Fibroblast of the aortic adventitia (primary cell): ENCODE measurements at places on chromosomes 12 and 14.
A peak's percentile ranks its signal among the peaks of the same experiment; 100 is the strongest.

GRCh38 chr12:103626498-103626897, 39.4 kb downstream of the STAB2 start:
- no peak for DNase-seq

GRCh38 chr14:36479344-36479743, 40.7 kb downstream of the NKX2-1 start:
- no peak for DNase-seq

DNA sequence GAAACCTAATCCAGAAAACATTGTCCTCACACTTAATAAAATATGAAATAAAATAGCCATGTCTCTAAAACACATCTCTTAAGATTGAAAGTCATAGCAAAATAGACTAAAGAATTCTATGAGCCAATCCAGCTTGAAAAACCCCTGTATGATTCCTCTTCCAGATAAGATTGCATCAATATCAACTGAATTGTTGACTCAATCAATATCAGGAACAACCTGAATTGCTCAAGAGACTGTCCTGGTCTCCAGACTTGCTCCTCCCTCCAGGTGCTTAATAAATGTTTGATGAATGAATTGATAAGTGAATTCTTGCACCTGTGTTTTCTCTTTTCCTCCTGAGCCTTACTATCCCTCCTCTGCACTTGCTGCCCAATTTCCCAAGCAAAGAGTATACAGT, 162.1 kb downstream of the NTF3 start:
- no peak for DNase-seq

DNA sequence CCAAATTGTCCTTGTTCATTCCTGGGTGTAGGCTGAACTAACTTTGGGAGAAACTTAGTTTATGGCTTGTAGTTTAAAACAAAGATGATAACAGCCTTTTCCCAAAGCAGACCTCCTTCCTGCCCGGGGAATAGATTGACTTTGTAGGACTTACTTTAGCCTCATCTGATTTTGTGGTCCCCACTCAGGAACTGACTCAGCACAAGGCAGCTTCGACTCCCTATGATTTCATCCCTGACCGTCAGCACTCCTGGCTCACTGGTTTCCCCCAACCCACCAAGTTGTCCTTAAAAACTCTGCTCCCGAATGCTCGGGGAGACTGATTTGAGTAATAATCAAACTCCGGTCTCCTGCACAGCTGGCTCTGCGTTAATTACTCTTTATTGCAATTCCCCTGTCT, 40.1 kb upstream of the DDHD1 start:
- DNase-seq = peak; percentile 39

DNA sequence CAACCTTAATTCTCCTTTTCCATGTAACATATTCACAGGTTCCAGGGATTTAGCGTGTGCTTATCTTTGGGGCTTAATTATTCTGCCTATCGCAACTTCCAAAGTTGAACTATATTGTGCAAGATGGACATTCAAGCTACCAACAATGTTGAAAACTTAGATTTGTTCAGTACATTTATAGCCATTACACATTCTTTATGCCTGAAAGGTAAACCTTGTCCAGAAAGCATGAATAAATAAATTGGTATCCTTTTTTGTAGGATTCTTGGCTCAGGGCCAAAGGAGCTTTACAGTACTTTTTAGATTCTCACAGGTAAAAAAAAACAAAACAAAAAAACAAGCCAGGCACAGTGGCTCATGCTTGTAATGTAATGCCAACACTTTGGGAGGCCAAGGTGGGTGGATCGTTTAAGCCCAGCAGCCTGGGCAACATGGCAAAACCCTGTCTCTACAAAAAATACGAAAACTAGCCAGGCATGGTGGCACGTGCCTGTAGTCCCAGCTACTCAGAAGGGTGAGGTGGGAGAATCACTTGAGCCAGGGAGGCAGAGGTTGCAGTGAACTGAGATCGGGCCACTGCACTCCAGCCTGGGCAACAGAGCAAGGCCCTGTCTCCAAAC, 3.3 kb downstream of the C12orf56 start:
- DNase-seq = no peak

GRCh38 chr14:31169877-31170276, 37.7 kb downstream of the HECTD1 start:
- DNase-seq = no peak

DNA sequence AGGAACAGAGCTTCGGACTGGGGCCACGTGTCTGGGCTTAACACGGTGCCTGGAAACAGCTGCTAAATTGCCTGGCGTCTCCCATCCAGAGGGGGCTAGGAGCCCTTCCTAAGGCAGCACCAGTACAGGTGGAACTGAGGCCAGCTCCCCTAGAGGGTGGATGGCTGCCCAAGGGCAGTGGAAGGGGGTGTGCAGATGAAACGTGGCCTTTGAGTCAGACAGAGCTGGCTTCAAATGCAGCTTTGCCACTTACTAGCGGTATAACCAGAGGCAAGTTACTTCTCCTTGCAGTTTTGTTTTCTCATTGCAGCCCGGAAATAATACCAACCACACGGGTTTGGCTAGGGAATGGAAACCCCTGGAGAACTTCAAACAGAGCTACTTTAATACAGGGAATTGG, 59.3 kb upstream of the SLC24A4 start:
- DNase-seq = no peak

GRCh38 chr12:18296909-18297280, 35.6 kb downstream of the PIK3C2G start:
- DNase-seq = peak; percentile 19

DNA sequence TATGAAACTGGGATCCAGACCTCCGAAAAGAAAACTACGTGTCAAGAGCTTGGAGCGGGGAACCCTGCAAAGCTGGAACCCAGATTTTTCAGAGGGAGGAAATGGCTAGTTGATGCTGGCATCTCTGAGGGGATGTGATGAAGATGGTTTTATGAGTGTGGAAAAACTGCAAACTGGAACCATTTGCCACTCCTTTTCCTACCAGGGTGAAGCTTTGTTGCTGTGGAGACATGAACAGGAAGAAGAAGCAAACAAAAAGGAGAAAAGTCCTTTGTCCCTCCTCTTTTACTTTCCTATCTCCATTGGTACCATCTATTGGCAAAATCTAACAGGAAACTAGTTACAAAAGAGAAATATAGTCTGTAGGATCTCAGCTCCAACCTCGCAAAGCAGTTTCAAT, 39.2 kb downstream of the CDK17 start:
- no peak for DNase-seq

- DNase-seq = no peak
Measured at GRCh38 chr12:63874897-63875480, 30.5 kb downstream of the SRGAP1 start.

DNA sequence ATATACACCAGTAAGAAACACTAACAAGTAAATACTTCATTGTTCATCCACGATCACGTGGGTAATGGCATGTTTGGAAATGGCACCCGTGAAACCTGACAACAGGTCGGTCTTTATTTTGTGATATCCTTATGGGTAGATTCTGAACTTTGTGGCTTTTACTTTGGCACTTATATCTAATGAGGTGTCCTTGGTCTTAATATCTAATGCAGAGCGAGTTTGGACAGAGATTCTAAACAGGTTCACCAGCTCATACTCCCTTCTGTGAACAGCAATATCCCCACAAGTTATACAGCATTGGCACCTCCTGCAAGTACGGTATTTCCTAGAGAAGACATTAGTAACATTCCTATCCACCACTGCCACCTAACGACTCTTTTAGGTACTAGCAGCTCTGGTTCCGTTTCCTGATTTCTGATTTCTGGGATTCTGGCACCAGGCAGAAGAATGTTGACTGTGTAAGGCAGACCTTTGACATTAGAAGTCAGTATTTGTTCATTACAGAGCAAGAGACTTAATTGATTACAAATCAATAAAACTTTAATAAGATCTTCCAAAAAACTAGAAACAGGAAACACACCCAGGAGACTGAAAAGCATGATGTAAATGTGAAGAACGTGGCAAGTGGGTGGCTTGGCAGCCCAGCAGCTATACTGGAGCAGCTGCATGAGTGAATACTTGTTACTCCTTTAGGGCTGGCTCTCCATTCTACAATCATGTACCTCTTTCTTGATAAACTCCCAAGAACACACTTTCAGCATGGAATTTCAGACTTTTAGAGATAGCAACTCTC, 2.5 kb downstream of the ANG start:
- DNase-seq = peak; percentile 86

GRCh38 chr14:23351681-23352505, 794 bp downstream of the SLC22A17 start:
- DNase-seq = no peak

DNA sequence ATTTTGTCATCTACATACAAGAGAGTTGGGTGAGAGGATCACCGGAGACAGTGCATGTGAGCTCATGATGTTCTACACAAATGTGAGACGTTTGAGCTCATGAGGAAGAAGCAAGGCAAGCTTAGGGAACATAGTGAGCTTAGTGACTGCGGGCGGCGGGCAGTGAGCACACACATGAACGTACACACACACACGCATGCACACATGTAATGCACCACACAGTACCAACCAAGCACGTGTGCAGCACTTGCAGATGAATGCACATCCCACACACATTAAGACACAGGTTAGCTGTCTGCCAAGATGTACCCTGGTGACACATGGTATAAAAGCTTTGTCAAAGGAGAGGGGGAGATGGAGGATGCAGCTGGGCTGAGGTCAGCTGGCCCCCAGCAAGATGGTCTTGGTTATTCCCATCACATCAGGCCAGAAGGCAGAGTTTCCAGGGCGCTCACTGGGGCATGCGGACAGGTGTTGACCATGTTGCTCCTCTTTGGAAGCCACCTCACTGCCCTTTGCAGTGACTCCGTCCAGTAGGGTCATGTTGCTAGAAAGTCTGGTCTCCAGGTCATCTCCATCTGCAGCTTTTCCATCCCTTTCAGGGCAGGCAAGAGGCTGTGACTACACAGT, 8.7 kb upstream of the CACNA2D4 start:
- DNase-seq = no peak

GRCh38 chr14:99604766-99605298, 825 bp upstream of the CCDC85C start:
- peak; percentile 28 for DNase-seq

DNA sequence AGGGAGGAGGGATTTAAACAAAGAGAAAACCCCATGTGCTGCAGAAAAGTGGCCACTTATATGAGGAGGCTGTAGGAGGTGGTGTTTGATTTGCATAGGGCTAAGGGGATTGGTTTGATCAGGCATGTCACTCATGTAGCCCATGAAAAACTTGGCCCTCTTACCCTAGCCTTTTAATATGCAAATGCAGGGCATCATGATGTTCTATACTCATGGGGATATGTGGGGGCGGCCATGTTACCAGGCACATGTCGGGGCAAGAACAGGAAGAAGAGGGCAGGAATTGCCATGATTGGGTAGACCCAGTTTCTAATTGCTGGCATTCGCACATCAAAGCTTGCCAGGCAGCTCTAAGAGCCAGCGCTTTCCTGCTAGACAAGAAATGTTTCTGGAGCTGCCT, 28.8 kb downstream of the KLRK1 start:
- DNase-seq = no peak

- DNase-seq = no peak
Measured at GRCh38 chr14:99323603-99324185, 51.7 kb upstream of the BCL11B start.

DNA sequence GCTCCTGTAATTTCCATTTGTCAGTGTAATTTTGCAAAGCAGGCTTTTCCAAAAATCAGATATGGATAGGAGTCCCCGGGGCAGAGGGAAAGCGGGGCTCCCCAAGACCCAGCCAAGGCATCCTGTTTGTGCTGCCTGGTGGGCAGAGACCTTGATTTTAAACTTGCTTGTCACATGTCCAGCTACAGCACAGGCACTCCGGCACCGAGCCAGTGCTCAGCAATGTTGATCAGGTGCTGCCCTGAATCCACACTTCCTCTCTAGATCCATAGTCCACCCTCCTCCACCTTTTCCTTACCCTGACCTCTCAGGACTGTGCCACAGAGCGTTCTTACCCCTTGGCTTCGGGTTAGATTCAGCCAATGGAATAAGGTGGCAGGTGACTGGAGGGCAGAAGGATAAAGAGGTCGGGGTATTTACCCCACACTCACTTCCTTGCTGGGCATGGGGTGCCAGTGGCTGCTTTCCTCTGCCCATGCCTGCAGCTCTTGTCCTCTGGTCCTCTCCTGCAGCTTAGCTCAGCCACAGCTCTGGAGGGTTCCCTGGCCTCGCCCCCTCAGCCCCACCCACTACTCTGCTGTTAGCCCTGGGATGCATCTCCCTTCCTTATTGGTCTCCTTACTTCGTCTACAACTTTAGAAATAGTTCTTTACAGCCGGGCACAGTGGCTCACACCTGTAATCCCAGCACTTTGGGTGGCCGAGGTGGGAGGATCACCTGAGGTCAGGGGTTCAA, 80.1 kb downstream of the IRF2BPL start:
- no peak for DNase-seq

DNA sequence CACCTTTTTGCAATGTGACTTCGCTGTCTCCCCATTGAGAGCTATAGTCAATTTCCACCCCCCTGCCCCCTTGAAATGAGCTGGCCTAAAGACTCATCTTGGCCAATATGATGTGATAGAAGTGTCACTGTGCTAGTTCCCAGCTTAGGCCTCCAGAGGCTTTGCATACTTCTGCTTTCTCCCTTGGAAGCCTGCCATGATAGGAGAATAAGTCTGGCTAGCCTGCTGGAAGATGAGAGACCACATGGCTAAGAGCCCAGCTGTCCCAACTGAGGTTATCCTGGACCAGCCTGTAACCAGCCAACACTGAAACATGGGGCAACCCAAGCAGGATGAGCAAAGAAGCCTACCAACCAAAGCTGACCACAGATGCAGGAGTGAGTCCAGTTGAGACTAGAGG, 196.9 kb downstream of the GRIN2B start:
- no peak for DNase-seq

- no peak for DNase-seq
Measured at GRCh38 chr12:105570944-105571343, 240.5 kb downstream of the C12orf75 start.

DNA sequence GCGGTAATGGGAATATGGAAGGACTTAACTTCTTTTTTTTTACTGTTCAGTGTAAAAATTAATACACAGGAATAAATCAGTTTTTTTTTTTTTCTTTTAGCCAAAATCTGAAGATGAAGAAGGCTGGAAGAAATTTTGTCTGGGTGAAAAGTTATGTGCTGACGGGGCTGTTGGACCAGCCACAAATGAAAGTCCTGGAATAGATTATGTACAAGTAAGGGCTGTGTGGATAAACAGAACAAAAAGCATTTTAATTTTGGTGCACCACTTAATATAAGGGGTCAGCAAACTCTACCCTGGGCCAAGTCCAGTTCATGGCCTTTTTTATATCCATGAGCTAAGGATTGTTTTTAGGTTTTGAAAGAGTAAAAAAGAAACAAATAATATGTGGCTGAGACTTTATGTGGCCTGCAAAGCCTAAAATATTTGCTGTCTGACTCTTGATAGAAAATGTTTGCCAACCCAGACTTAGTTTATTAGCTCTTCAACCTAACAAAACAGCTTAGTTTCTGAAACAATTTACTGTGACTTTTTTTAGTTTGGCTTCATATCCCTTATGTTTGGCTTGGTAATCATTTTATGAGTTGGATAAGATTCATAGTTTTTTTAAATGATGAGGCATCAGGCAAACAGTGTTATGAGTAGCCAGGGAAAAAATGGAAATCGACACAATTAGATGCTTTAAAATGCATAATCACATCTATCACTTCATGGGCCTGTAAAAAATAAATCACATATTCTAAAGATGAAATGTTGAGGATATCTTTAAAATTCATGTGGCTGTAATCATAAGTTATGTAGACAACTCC, 8.4 kb downstream of the GEMIN2 start:
- no peak for DNase-seq
